T-helper 2 cell (primary cell): ENCODE measurements at places on chromosomes 12 and 14.

DNA sequence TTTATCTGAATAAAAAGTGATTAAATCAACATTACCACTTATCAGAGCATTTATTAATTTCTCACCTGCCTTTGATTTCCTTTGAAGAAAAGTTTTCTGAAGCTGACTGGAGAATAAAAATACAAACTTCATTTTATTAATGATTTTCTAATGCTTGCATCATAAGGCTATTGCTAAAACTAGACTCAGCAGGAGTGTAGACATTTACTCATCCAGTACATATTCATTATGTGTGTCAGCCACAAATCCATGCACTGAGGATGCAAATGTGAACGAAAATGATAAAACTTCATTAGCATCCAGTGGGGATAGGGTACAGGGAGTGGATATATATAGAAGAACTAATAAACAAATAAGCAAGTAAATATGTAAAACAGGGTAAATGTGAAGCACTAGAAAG, 74.6 kb downstream of the SLCO1B3 start:
- DNase-seq, result no peak

DNA sequence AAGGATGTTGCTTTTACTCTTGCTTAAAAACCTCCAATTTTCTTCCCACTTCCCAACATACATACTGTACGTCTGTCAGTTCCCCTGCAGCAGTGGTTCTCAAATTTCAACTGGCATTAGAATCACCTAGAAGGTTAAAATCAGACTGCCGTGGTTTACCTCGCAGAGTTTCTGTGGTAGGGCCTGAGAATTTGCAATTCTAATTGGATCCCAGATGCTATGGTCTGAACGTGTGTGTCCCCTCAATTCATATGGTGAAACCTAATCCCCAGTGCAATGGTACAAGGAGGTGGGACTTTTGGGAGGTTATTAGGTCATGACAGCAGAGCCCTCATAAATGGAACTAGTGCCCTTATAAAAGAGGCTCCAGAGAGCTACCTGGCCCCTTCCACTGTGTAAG, 226.9 kb downstream of the CRADD start:
- DNase-seq, result no peak

GRCh38 chr14:68759937-68760336, 32.9 kb downstream of the ZFP36L1 start:
- DNase-seq, result no peak

DNA sequence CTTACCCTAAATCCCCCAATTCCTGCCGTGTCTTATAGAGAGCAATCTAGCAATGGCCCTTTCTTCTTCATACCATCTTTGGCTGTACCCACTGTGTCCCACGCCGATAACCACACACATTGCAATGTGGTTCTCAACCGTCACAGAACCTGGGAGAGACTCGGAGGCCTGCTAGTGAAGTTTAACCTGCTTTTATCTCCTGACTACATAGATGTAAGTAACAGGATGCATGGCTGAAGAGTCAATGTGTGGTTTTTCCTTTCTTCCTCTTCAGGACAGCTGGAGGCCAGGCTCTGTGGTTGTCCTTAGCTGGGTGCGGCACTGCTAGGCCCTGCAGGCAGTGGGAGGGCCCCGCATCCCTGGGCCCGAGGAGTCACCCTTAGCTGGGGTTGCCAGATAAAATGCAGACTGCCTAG, 51.3 kb downstream of the ZNF664 start:
- DNase-seq, result no peak

DNA sequence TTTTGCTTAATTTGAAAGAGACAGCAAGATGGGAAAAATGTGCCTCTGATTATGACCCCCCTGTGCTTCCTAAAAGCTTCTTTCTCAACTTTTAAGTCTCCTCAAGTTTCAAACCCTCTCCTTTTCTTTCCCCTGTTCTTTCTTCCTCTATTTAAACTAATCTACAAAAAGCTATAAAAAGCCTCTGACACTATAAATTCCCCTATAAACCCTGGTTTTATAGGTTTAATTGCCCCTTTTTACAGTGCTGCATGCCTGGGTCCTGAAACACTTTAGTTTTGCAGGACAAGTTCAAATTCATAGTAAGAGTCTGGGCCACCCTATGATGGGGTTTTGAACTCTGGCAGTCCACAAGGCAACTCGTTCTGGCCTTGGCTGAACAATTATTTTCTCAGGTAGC, 510.9 kb upstream of the TBX3 start:
- no peak for DNase-seq

DNA sequence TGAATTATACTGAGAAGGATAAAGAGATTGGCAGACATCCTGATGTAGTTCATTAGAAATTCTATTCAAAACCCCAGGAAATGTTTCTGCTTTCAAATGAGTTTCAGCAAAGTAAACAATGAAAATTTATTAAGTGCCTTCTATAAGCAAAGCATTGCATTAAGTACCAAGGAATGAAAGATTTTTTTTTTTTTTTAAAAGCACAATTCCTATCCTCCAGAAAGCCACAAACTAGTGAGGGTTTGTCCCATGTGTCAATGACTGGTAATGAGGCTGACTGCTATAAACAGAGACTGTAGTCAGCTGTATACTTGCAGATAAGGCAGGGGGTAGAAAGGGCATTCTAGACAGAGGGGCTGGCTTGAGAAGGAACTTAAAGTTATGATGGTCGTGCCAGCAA, 6.7 kb downstream of the ANO4 start:
- no peak for DNase-seq
